ENCODE measurements at places on chromosomes 11 and 22.

DNA sequence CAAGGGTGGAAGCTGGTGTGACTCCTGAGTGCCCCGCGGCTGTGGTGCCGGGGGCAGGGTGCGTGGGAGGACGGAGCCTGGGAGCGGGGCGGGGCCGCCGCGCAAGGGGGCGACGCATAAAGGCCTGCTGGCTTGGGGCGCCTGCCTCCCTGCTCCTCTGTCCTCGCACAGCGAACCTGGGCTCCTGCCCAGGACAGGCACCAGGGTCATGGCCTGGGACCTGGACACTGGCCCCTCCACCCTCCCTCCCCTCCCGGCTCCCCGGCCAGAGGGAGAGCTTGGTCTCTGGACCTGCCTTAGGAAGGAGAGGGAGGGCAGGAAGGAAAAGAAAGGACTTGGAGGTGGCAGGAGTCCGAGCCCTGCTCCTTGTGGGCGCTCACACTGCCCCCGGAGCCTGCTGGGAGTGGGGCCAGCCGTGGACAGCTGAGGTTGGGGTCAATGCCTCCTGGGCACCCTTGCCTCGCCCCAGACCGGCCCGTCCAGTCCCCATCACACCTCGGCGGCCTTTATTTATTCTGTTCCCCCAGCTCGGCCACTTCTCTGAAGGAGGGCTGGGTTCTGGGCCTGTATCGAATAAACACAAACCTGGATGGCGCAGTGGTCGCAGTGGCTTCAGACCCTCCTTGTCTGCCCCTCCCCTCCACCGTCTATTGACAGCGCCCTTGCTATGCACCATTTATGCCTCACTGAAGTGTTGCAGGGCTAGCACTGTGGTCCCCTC is 8.7 kb downstream of the SLC16A8 start:
- DNase-seq = no peak

- DNase-seq = no peak
Observed at GRCh38 chr11:8693555-8693954, 11.0 kb downstream of the RPL27A start.

- DNase-seq = no peak
Observed at GRCh38 chr22:31139066-31139465, 1.2 kb downstream of the PLA2G3 start.

DNA sequence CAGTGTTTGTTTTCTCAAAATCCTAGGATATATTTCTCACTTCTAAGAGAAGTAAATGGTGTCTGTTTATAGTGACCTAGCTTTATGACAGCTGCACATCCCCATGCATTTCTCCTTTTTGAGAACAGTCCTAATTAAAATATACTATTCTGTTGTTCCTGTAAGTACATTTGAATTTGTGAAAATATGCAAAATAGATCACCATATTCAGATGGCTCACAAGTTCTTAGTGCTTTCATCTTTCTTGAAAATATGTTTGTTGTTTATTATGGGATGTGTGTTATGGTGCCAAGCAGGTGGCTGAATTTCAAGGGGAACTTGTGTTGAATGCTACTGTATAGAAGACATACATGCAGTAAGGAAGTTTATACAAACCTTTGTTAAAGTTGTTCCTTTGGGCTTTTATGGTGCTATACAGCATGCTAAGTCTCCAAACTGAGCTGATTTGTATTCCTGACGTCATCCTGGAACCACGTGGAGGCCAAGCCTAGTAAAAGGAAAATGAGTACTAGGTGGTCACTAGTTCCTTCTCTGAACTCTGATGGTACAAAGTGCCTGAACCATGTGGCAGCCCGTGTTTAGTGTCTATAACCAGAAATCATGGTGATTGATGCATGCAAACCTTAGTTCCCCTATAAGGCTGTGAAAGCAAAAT is 7.8 kb upstream of the VSTM5 start:
- DNase-seq = no peak

GRCh38 chr11:3037040-3037944 is 19.9 kb downstream of the CARS1 start:
- peak; percentile 74 for DNase-seq

DNA sequence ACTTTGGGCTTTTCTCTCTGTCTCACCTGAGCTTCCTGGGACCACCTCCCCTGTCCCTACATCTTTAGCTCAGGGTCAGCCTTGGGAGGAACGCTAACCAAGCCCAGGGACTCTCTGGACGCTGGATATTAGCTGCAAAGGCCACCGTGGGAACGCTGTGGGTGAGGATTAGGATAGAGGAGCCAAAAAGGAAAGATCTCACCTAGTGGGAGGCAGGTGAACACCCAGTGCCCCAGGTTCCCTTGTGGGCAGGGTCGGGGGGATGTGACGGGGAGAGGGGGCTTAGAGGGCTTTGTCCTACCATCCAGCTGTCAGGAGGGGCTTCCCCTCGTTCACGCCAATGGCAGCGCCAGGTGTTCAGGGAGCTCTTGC is 50.2 kb downstream of the LINC01488 start:
- DNase-seq = no peak

DNA sequence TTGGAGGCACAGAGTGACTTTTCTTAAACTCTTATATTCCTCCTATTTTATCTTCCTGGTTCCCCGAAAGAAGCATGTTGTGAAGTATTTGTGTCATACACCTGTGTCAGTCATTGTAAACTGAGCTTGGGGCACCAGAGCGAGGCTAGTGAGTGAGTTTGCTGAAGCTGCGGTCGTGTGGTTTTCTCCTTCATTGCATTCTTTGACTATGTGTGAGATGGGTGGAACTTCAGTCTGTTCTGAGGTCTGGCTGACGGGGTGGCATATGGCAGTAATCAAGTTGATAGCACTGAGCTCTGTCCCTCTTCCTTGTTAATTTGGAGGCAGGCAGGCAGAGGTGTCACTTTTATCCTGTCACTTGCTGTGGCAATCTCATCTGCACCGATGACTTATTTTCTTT is 4.2 kb downstream of the VPS26B start:
- DNase-seq = peak; percentile 82

- DNase-seq = peak; percentile 99
Observed at GRCh38 chr11:97965849-97966646, 1054.7 kb upstream of the CNTN5 start.

DNA sequence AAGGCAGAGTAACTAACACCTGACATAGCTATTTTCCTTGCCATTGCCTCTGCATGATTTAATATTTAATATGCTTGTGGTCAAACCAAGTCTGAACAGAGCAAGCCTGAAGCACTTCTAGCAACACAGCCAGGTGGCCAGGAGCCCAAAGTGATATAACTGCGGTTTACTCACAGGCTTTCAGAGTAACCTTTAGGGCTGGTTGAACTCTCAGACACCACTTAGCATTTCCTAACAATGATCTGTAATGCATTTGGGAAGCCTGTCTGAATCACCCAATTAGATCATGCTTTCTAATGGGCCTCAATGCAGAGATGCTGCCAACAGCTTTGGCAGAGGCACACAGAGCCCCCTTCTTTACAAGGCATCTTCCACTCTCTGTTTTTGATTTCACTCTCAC is 96.1 kb downstream of the FDX1 start:
- peak; percentile 77 for DNase-seq

- DNase-seq = no peak
Observed at GRCh38 chr11:78782725-78783124, 208.1 kb upstream of the NARS2 start.

DNA sequence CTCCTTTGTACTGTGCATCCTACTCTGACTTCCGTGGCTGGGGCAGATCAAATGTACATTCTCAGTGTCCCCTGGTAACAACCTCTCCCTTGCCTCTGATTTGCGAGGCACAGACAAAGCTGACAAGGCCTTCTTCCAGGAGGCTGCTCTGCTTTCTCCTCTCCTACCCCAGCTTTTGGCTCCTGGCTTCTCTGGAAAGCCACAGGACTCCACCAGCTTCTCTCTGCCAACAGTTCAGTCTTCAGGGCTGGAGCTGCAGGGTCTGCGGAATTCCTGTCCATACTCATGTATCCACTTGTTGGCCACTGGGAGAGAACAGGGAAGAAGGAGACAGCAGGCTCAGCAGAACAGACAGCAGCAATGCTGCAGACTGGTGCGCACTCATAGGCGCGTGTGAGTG is 44.4 kb downstream of the P4HA3 start:
- no peak for DNase-seq

DNA sequence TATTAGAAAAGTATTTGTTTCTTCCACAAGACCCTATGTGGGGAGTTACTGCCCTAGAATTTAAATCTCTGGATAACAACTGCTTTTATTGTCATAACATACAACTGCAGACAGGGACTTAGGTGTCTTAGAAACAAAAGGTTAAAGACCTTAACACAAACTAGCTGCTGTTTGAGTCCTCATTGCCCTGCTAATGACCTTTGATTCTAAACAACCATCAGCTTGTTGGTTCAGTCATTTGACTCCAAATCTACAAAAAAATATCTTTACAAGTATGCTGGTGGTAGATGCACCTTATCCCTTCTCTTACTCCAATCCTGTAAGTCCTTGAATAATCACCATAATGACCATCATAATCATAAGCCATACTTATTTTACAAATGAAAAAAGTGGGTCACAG is 377.4 kb upstream of the PITPNB start:
- DNase-seq = no peak

DNA sequence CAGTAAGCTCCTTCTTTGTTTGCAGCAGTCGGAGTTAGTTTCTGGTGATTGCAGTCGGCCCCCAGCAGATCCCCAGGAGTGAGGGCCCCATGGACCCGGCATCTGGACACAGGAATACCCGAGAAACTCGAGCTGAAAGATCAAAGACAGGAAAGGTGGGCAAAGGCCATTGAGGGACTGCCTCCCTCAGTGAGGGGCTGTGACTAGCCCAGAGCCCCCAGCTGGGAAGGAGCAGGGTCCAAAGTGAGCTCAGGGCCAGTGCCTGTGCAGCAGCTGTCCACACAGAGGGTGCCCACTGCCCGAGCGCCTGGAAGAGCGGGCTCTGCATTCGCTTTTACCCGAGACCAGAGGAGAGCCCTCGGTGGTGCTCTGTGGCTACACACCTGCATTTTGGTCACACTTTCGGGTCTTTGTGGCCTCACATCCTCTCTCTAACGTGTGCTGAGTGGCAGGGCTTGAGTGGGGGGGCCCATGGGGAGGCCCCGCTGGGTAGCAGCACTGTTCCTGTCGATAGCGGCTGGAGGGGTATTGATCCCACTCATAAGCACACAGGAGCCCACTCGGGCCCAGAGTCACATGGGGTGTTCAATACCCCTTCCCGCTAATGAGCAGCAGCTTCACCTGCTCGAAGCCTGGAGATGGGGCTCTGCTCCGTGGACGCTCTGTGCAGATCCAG is 532.9 kb downstream of the TBC1D22A start:
- no peak for DNase-seq

DNA sequence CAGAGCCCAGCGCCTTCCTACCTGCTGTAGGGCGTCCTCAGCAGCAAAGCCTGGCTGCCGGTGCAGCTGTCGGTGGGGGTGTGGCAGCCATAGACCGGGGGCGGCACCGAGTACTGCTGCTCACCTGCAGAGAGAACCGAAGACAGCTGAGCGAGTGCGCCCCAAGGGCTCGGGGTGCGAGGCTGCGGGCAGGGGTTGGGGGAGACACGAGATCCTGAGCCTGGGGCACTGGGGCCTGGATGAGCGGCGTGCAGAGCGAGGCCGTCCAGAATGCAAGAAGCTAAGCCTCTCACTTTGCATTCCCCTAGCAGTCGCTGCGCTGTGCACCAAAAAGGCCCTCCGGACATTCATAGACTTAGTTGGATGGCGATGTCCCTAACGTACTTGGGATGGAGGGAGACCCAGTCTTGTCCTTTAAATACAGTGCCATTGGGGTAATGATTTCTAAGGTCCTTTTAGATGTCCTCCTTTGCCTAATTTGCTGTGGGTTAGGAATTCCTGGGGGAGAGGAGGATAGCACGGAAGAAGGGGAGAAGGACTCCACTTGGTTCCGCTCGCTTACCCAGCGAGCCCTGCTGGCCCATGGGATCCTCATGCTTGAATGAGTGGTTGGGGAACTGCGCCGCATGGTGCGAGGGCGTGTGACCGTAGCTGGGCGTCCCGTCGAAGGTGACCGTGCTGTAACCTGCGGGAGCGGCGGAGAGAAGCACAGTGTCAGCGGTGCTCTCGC is 7.2 kb downstream of the WT1 start:
- DNase-seq = no peak

GRCh38 chr11:123532131-123532530 is 102.1 kb downstream of the GRAMD1B start:
- no peak for DNase-seq

Data from fibroblast of skin of right biceps (primary cell).